ENCODE measurements at places on chromosomes 2 and 18.

DNA sequence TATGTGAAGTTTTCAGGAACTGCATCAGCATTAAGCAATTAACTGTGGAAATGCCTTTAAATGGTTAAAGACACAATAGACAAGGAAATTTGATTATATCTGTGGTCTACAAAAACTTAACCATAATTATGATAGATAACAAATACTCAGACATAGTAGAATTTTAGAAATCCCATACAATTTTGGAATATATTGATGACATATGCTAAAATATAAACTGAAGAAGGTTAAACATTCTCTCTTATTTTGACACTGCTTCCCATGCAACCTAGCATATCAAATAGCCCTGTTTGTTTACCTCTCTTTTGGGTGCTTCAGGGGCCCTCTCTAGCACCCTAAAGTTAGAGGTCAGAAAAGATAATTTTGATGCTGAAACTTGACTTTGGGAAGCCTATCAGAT, 1274.8 kb upstream of the SLC39A10 start:
- no peak for DNase-seq

DNA sequence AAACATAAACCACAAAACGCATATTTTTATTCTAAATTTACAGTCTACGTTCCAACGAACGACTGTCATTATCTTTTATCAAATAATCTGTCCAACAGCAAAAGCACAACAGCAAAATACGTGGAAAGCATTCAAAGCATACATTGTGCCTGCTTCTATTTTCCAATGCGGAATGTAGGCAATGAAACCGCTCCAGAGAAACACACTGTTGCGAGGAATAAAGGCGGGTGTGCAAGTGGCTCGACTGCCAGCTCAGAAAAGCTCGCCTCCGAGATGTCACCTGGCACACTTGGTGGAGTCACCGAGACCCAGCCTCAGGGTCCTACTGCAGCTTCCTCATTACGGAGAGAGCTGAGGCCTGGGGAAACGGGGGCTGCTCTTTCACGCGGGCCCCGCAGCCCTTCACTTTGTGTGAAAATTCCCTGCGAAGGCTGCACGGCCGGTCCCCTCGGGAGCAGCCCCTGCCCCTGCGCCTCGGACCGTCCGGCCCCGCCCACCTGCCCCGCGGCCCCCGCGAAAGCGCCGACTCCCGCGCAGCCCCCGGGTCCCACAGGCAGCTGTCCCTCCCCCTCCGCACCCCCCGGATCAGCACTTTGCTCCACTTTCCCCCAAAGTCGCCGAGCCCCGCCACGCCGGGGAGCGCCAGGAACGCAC, 752 bp downstream of the MGAT4A start:
- peak; percentile 68 for DNase-seq

DNA sequence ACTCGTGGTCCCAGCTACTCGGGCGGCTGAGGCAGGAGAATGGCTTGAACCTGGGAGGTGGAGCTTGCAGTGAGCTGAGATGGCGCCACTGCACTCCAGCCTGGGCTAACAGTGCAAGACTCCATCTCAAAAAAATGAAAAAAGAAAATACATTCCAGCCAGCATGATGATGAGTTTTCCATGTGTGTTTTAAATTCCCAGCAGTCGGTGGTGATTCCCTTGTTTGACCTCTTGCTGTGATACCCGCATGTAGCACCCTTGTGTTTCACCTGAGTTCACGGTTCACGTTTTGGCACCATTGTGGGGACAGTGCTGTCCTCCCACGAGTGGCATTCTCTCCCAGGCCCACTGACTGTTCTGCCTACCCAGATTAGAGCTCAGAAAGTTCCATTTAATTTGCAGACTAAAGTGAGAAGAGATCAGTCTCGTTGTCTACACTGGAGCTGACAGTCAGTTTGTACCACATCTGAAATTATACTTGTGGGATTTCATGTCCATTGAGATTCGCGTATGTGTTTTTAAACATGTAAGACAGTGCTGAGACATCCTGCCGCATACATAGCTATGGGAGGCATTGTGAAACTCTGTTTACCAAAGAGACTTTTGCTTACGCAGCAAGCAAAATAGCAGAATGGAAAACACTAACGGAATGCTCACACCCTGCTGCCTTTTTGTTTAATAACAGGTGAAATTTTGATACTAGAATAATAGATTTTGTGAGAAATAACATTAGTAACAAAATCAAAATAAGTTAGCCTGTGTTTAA, 157.1 kb downstream of the GBX2 start:
- DNase-seq = no peak

DNA sequence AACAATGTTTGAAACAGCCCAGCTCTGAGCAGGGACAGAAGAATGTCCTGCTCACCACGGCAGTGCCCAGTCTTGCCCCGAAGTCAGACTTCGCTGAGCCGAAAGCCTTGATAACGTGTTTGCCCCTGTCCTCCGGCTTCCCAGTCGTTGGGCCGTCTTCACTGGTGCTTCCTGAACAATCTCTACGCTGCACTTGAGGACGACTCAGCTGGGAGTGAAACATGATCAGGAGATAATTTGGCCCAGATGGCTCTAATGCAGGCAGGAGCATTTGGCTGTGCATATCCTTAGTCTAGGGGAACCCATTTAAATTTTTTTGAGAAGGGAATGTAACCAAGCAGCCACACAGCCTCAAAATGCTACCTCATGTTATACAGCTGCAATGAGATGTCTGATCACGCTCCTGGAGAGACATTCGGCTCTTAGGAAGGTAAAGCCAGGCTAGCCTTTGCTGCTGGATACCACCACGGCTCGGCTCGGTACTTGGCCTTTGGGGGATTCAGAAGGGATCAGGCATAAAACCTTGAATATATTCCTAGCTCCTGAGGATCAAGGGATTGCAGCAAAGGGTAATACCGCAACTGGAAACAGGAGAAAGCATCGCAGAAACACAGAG, 43.6 kb downstream of the FECH start:
- no peak for DNase-seq

- DNase-seq = no peak
These were observed 281.8 kb downstream of the GULP1 start for GRCh38 chr2:188573453-188573852.

- no peak for DNase-seq
These were observed 9.0 kb downstream of the TBR1 start for GRCh38 chr2:161424891-161425727.

- DNase-seq = no peak
These were observed 69.5 kb downstream of the EPAS1 start for GRCh38 chr2:46366668-46367052.

GRCh38 chr18:79257480-79257879, 138.2 kb upstream of the NFATC1 start:
- no peak for DNase-seq

GRCh38 chr2:25684577-25685473, 11.4 kb upstream of the DTNB start:
- DNase-seq = no peak

GRCh38 chr18:5155218-5155906, 41.7 kb downstream of the AKAIN1 start:
- no peak for DNase-seq

GRCh38 chr2:163191372-163191771, 352.8 kb upstream of the KCNH7 start:
- peak; percentile 59 for DNase-seq

GRCh38 chr2:241798631-241799521, 10.1 kb upstream of the NEU4 start:
- DNase-seq = no peak

DNA sequence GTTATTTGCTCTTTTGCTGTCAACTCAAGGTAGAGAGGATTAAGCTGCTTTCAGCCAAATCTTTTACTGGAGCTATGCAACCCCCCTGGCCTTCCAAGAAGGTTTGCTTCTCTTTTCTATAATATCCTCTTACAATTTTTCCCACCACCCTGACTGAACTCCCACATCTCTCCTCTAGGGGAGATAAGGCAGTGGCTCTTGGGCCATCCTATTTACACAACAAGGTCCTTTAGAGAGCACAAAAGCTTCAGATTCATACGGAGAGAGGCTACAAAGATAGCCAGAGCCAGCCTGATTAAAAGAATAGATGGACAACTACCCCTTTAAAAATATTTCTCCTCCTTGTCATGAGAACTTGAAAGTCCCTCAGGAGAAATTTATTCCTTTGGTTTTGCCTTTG, 95.7 kb downstream of the TPGS2 start:
- DNase-seq = peak; percentile 9

DNA sequence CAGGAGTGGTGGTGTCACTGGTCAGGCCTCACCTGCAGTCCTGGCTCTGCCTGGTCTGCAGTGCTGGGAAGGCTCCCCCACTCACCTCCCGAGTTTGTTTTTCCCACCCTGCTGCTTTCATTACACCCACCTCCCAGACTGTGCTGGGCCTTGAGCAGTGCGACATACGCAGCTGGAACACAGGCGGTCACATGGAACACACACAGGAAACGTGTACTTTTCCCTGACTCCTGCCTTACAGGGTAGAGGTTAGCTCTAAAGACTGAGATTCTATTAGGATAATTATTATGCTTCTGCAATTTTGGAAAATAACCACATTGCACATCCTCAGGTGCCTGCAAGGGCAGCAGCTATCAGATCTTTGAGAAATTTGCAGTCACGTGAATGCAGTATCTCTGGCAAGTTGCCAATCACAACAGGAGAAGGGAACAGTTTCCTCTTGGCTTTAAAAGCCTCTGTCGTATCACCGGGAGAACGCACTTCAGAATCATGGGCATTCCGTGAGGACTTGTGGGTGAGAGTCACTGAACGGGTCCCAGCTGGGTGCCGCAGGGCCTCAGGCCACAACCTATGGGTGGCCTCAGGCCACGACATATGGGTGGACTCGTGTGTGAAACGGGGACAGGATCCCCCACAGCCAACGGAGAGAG, 136.5 kb downstream of the ZNF236 start:
- no peak for DNase-seq

GRCh38 chr2:171069286-171069956, 91.3 kb downstream of the TLK1 start:
- no peak for DNase-seq

- DNase-seq = no peak
These were observed 158.9 kb upstream of the GLI2 start for GRCh38 chr2:120576509-120577474.

DNA sequence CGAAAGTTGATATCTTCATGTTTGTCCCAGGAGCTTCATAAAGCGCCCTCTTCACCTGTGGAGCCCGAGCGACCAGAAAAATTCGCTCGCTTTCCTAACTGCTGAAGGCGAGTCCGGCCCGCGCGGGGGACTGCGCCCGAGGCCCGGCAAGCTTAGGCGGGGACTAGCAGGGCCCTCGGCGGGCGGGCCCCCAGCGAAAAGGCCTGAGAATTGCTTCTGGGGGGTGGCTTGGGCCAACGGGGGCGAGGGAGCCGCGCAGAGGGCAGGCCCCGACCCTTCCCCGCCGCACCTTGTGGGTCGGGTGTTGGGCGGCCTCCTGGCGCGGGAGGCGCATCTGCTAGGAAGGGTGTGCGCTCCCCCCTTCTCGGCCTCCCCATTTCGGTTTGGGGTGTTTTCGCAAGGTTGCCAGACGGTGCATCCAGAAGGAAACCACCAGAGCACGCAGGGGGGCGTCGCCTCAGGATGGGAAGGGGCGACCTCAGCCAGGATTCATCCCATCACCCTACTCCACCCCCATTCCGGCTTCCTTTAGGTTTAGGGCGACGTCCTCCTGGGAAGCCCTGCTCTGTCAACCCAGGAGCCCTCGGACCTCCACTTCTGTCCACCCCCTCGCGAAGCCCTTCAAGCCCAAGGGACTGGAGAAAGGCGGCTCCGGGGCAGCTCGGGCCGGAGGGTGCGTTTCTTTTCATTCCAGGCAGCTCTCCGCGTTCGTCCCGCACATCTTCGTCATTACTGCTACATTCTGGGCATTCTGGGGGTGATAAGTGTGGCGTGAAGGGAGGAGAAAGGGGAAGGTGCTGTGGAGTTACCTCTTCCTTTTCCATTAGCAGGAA, 9.1 kb downstream of the SP9 start:
- DNase-seq = no peak

- DNase-seq = no peak
These were observed 2.7 kb downstream of the MIB1 start for GRCh38 chr18:21743166-21743832.

DNA sequence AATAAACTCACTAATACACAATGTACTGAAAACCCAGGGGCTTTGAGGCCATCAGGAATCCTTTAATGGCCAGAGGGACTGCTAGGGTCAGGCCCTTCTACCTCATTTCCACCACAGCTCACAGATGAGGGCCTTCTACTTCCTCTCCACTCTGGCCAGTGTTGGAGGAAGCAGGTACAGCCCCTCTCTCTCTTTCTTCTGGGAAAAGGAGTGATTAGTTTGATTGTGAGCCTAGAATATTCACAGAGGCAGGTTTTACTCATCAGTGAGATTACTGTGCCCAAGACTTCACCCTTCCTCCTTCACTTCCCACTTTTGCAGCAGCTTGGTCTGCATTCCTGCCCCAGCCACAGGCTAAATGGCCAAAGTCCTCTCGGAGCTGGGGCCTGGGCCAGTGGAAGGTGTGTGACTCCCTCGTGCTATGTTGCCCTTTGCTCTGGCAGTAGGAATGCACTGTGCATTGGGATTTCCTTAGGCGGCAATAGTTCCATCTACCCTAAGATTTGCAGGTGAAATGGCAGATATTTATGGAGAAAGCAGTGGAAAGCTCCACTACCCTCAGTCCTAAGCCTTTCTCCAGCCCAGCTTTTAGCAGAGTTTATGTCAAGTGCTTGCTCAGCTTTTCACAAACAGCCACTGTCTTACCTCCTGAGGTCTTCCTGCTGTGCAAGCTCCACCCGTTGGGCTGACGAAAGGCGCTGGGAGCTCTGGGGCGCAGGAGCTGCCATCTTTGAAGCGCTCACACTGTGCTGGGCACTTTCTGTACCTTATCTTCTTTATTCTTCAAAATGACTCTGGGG, 36.2 kb upstream of the YES1 start:
- no peak for DNase-seq

DNA sequence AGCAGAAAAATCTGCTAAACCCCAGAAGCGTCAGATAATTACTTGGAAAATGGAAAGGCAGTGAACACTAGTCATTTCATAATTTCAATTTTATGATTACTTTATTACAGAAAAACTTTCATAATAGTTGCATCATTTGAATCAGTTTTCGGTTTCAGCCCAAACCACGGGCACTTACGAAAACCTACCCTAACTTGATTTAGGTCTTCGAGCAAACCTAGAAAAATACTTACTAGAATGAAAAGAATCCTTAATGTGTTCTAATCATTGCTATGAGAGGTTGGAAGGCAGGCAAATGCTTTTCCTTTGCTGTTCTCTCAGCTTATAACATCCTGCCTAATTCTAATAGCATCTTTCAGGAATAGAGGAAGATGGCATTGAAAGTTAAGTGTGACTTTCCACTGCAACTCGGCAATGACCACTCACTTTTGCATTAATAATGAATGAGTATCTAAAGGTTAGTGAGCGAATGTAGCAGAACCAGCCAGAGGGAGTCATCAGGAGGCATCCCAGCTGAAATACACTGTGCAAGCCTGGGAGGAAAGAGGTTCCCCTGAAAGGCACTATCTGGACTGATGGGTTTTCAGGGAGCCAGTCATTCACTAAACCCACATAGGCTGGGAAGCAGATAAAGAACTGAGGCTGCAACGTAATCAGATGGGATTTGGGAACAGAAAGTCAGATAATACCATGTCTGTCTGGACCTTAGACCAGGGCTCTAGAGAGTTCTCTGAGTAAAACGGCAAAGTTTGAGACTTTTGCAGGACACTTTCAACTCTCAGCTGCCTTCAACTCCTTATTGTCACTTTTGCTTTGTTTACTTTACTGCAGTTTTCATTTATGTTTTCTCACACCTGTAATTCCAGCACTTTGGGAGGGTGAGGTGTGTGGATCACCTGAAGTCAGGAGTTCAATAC, 520.8 kb downstream of the RNF144A start:
- no peak for DNase-seq
